ENCODE measurements at places on chromosomes 7 and 10.
A peak's percentile ranks its signal among the peaks of the same experiment; 100 is the strongest.

DNA sequence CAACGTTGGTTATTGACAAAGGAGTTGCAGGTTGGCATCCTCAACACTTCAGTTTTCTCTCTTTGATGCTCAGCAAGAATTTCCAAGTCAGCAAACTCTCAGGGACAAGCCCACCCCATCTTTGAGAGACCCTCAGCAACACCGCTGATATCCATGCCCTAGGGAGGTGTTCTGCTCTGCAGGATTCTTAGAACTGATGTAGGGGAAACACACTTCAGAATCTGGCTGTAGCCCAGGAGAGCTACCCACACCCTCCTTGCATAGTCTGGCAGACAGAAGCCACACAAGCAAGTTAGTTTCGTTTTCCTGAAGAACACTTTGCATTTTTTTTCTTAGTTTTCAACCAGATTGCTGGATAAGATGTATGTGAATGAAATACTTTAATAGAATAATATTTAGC lies 822 bp downstream of the SAMD9L start:
- peak; percentile 31 for DNase-seq

DNA sequence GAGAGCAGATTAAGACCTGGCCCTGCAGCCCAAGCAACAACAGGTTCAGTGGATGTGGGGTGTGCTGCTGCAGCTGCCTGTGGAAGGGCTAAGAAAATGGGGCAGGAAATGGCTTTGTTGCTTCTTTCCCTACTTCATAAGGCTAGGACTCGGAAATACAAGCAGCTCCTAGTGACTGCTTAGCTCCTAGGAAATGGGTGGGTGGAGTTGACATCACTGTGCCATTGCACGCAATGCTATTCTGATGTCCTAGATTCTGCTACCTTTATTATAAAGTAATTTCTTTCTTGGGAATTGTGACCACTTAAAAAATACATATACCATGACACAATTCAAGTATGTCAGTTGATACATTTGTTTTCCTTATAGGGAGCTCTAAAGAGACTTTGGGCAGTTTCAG lies 155.8 kb downstream of the FANK1 start:
- DNase-seq = no peak

DNA sequence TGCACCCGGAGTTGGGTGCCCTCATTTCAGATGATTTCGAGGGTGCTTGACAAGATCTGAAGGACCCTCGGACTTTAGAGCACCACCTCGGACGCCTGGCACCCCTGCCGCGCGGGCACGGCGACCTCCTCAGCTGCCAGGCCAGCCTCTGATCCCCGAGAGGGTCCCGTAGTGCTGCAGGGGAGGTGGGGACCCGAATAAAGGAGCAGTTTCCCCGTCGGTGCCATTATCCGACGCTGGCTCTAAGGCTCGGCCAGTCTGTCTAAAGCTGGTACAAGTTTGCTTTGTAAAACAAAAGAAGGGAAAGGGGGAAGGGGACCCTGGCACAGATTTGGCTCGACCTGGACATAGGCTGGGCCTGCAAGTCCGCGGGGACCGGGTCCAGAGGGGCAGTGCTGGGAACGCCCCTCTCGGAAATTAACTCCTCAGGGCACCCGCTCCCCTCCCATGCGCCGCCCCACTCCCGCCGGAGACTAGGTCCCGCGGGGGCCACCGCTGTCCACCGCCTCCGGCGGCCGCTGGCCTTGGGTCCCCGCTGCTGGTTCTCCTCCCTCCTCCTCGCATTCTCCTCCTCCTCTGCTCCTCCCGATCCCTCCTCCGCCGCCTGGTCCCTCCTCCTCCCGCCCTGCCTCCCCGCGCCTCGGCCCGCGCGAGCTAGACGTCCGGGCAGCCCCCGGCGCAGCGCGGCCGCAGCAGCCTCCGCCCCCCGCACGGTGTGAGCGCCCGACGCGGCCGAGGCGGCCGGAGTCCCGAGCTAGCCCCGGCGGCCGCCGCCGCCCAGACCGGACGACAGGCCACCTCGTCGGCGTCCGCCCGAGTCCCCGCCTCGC lies at the start of gene EGFR:
Gene EGFR, plus strand, starts transcription at position 657 of the 830 bp plus-strand sequence. CDS start 261 bp downstream, outside the sequence.
- DNase-seq = no peak

DNA sequence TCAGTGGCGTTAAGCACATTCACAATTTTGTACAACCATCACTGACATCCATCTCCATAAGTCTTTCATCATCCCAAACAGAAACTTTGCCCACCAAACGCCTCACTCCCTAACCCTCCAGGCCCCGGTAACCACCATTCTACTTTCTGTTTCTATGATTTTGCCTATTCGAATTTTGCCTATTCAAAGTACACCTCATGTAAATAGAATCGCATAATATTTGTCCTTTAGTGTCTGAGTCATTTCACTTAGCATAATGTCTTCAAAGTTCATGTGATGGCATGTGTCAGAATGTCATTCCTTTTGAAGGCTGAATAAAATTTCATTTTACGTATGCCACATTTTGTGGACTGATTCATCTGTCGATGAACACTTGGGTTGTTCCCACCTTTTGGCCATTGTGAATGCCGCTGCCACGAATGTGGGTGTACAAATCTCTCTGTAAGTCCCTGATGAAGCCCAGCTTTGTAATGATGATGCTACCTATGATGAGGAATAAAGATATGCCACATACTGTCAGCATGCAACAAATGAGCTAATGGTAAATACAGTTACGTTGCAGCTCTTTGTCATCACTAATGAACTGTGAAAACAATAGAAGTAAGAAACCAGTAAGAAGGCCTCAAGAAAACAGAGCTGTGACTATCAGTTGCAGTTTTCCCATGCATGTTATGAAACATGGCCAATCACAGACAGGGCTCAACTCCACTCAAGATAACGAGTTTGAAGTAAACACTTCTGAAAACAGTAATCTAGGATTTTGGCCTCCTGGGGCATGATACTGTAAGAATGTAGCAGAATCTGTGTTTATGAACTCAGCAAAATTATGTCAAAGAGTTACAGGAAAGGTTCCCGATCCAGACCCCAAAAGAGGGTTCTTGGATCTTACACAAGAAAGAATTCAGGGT lies 120.0 kb downstream of the ADAM12 start:
- DNase-seq = no peak

GRCh38 chr7:11737723-11738122 lies 94.3 kb downstream of the THSD7A start:
- DNase-seq = no peak

DNA sequence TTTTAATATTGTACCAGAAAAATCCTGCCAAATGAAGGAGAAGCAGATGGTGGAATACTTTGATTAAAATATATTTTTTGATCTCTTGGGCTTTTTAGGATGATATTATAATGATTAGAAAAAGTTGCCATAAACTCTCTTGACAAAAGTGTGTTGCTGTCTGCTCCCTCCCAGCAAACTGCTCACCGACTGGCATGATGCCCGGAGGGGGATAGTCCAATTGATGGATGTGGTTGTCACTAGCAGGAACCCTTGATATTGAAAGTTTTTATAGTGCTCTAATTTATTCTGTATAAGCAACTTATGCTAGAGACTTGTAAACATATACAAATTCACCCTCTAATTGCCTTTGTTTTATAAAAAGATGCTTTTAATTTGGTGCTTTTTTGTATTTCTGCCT lies 114.0 kb downstream of the DNAH11 start:
- DNase-seq = no peak

DNA sequence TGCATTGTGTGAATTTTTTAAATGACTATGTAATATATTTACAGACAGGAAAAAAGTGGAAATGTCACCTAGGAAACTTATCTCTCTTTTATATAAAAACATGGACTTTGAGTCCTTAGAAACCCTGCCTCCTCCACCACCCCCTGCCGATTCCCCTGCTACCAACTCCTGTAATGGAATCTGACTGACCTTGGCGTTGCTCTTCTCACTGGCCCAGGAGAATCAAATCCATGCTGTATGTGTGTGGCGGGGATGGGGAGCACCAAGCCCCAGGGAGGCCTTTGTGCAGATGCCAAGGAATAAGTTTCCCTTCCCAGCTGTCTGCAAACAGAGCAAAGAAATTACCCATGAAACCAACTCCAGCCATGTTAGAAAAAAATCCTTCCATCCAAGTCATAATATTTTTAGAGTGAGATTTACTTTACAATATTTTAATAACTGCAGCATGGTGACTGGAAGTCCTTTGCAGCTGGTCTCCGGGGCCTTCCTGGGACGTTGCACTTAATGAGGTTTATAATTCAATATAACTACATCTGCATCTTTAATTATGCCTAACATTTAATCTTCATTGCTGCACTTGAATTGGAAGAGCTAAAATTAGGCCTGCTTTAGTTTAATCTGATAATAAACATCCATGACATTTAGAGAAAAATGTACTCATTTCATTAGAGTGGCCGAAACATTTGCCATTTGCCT lies 111.4 kb upstream of the CACUL1 start:
- no peak for DNase-seq

DNA sequence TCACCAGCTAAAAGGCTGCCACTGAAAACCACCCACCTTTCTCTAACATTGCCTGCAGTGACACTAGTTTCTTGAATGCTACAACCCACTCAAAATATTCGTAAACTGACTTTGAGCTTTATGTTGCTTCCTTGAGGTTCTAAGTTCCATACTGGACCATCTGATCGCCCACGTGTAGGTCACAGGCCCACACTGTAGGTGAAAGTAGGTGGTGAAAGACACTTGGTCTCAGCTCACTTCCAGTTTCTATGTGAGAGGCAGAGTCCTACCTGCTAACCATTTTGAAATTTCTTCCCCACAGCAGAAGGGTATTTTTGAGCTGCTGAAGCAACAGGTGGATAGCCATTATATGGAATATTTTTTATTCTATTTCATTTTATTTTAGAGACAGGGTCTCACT lies 97.3 kb downstream of the MYO3A start:
- DNase-seq = no peak

DNA sequence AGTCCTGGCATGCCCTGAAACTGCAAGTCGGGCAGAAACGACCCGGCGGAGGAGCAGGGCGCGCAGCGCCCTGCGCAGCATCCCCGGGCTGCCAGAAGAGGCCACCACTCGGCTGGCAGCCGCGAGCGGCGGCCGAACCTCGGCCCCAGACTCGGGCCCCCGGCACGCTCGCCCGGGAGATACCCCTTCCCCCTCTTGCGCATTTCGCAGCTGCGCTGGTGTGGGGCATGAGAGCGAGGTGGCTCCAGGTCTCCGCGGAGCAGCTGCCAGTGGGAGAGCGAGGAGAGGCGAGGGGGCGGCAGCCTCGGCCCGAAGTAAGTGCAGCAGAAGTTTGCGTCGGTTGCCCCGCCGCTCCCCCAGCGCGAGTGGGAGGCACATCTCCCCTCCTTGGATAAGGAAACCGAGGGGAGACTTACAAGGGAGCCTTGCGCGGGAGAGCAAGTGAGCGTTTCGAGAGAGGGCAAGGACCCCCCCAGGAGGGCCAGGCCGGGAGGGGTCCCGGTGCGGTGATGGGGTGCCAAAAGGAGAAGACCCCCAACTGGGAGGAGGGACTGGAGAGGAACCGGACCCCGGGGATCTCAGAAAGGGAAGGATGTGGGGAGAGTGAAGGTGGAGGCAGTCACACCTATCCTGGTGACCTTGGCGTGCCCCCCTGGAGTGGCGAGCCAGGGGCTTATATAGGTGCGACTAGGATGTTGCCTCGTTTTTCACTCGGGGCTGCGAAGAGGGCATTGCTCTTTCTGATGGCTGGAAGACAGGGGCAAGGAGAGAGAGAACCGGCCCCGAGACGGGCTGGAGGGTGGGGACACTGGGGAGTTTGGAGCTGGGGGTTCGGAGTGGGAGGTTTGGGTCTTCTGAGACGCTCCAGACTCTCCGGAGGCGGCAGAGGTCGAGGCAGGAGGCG lies 256.3 kb downstream of the OTUD1 start:
- no peak for DNase-seq

DNA sequence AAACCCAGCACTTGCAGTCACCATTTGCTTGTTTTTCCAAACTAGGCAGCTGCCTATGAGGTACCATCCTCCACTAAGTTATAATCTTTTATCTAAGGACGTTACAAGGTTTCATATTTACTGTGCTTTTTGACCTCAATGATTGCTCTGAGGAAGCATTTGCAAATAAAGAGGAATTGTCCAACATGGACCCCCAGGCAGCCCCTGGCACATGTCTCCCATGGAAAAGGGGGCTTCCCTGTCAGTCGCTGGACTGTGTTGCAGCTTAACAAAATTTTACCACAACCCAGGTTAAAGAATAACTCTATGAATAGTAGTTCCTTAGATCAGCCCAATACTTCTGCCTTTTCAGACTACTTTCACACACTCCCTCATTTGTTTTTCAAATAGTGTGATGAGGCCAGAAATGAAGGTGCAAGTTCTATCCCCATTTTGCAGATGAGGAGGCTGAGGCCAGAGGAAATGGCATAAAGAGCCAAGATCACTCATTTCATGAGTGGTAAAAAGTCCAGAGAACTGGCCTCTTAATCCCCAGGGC lies 52.8 kb upstream of the ZPBP start:
- no peak for DNase-seq

GRCh38 chr10:27743877-27744801 lies 1.5 kb downstream of the MKX start:
- DNase-seq = no peak

DNA sequence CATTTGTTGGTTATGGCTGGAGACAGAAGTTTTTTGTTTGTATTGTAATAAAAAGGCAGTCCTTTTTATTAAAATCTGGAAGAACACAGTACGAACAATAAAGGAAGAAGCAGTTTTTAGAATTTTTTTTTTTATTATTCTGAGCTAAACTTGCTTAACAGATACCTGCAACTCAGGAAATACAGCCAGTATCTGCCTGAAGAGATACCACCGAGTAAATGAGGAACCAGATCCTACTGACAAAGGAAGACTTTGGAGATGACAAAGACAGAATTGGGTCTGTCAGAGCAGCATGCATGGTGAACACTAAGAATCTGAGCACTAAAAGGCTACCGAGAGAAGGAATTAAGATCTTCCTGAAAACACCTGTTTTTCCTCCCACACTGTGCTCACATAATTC lies 1335.9 kb upstream of the SORCS1 start:
- DNase-seq = no peak

DNA sequence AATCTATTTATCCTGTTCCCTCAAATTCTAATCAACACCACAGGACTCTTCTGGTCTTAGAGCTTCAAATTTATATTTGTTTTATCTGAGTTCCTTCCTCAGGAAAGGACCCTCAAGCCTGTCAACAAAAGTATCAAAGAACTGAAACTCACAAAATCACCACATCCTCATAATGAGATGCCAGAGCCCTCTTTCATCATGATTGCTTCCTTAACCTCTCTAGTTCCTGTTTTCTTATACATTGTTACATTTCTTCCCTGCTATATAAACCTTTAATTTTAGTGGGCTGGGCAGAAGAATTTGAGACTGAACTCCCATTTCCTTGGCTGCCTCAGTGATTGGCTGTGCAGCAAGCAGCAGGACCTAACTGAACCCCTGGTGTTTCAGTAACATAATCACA lies 189.7 kb downstream of the ZNF248 start:
- DNase-seq = peak; percentile 95

- DNase-seq = no peak
These were observed 81.9 kb downstream of the SKAP2 start for GRCh38 chr7:26782501-26782900.

DNA sequence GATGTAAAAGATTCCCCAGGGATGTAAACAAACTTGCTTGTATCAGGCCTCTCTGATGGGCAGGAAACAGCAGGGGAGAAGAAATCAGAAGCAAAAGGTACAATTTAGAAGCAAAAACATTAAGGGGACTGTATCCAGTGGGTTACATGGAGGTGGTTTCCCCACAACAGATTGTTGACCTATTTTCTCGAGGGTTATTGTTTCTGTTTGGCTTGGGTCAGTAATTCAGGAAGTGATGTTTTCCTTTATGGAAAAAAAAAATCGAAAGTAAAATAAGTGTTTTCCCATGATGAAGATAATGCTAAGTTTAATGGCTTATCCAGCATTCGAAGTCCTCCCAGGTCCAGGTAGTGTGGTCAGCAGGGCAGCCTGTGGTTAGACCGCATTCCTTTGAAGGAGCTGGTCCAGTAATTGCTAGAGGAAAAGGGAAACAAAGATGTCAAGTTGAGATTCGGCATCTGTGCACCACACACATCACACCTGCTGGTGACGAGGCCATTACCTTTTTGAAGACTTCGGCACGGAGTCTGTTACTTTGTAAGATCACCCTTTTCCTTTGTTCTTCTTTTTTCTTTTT lies 37.3 kb upstream of the ADAM12 start:
- no peak for DNase-seq

Data from MV-4-11 (cell line).